ENCODE measurements at places on chromosomes 6 and 20. TPM values are rescaled to one million over a fixed set of nuclear protein-coding genes. Genes with fewer than 3 reads are reported as not detected.

- DNase-seq: no peak
Measured at GRCh38 chr6:158175111-158175510, 7.0 kb downstream of the GTF2H5 start.

- no peak for DNase-seq
Measured at GRCh38 chr20:56630506-56631317, 1.6 kb downstream of the TFAP2C start.

- DNase-seq: no peak
Measured at GRCh38 chr6:5670811-5671561, 335.7 kb downstream of the NRN1 start.

DNA sequence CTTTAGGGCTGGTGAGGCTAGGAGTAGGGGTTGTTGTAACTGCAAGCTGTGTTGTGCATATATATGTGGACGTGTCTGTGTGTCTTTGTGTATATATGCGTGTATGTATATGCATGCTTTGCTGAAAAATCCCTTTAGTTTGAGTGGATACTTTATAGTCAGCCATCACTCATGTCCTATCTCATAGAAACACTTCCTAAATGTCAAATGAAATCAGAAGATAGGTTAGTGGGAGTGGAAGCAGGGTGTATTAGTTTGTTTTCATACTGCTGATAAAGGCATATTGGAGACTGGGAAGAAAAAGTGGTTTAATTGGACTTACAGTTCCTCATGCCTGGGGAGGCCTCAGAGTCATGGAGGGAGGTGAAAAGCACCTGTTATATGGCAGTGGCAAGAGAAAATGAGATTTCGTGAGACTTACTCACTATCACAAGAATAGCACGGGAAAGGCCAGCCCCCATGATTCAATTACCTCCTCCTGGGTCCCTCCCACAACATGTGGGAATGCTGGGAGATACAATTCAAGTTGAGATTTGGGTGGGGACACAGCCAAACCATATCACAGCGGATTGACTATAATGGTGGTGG is 131.1 kb downstream of the JARID2 start:
- DNase-seq: no peak

DNA sequence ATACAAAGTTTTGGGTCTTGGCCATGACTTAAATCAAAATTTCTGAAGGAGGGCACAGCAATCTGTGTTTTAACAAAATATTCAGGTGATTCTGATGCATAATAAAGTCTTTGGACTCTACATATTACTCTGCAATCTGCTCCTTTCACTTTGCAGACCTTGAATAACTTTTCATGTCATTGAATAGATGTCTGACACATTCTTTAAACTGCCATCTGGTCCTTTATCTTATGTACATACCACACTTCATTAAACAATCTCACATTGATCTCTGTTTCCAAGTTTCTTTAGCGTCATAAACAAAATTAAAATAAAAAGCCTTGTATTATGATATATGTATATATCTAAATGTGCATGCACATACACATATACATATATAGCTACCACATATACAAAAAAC is 831.2 kb downstream of the MAFB start:
- DNase-seq: no peak

GRCh38 chr20:24574307-24574706 is 104.9 kb downstream of the SYNDIG1 start:
- no peak for DNase-seq

DNA sequence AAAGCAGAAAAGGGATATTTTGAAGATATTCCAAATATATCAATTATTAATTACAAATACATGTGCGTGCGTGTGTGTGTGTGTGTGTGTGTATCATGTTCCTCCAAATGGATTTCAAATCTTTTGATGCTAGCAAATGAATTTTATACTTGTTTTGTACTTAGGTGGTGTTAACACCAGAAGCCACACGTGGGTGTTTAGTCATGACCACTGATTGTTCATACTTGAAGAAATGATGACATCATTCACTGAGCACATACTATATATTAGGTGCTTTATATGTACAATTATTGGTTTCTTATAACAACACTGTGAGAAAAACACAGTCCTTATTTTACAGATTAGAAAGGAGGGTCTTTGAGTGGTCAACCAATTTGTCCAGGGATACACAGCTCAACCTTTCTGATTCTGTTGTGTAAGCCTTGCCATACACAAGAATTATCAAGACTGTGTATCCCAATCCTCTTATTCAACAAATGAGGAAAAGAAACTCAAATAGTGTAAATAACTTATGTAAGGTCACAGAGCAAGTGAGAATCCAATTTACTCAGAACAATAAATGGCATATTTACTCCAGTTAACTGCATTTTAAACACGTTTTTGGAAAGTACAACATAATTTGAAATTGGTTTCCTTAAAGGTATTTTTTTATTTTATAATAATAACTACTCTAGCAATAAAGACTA is 88.5 kb downstream of the BCAS1 start:
- no peak for DNase-seq

DNA sequence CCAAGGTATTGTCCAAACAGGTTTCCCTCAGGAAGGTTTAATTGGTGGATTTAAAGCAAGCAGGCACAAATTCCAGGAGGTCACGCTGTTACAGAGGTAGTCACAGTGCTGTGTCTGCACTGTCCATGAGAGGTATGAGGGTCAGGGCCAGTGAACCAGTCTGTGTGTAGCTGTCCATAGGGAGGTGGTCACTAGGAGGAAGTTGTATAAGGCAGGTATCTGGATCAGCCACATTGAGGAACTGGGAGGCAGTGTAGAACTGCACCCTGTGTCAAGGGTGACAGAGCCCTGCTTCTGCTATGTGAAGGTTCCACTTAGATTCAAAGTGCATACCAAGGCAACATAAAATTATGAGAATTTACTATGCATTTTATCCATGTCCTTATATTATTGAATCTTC is 73.3 kb downstream of the MAP3K4 start:
- DNase-seq: no peak

DNA sequence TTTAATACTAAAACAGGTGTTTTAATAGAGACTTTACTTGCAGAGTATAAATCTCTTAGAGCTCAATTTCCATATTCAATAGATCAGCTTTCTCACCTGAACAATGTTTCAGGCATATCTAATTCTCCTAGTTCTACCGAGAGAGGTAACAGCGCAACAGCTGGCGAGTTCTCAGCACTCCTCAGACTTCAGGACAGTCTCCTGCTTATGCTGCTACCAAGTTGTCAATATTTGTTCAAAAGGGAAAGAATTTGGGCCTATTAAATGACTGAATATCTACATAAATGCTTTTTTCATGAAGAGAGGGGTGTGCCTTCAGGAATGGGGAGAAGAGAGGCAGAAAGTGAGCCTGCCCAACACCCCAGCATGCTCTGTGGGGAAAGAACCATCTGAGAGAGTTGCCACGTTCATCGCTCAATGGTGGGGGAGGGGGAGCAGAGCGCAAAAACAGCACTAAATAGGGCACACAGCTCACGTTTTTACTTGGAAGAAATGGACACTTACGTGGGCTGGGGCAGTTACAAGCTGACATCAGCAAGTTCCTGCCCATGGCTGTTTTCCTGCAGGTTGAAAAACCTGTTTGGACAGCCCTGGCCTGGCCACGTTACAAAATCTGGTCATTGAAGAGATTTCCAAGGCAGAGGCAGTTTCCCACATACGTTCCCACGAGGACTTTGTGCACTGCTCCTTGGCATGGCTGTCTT is 38.0 kb downstream of the EZR start:
- no peak for DNase-seq

DNA sequence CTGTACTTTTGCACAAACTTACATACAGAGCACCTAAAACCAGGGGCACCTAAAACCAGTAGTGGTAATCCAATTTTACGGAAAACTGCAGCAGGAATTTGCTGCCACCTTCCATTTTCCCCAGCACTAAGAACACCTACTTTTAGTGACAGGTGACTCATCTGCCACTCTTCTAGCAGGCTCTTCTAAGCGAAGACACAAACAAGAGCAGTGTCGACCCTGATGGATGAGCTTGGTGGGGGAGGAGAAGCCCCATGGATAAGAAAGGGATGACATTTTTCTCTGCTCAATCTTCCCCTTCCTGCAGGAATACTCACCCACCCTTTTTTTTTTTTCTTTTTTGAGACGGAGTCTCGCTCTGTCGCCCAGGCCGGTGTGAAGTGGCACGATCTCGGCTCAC is 116.9 kb downstream of the GMPR start:
- no peak for DNase-seq

GRCh38 chr20:57654363-57654997 is 34.3 kb upstream of the ZBP1 start:
- peak; percentile 22 for DNase-seq

DNA sequence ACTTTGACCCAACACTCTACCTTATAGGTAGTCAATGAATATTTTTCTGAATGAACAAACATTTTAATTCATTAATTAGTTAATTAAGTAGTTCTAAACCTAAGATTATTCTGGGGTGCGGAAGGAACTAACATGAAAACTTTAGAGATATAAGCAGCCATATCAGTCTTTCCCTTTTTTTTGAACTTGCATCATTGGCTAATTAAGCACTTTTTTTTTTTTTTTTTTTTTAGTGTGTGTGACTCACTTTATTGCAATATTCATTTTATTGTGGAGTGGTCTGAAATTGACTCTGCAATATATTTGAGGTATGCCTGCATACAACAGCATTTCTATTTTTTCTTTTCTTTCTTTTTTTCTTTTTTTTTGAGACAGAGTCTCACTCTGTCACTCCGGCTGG is 21.8 kb upstream of the AMD1 start:
- no peak for DNase-seq

DNA sequence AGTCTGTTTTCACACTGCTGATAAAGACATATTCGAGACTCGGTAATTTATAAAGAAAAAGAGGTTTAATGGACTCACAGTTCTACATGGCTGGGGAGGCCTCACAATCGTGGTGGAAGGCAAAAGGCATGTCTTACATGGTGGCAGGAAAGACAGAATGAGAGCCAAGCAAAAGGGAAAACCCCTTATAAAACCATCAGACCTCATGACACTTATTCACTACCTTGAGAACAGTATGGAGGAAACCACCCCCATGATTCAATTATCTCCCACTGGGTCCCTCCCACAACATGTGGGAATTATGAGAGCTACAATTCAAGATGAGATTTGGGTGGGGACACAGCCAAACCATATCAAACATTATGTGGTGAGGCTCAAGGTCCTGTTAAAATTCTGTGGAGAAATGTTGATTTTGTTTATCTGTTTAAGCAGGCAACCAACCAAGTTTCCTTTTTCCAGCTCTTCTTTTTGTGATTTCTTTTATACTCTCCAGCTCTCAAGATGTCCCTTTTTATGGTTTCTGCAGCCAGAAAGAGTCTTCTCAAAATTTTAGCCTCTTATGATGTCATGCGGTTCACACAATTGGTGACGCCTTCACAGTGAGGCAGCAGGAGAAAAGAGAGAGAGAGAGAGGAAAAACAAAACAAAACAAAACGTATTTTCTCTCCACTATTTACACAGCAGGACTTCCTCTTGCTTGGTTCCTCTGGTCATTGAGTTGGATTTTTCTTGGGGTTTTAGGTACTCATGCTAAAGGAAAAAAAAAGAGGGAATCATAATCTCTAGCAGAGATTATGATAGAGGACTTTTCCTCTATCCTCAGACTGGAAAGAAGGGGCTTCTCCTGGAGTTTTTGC is 18.0 kb downstream of the AIG1 start:
- DNase-seq: no peak

DNA sequence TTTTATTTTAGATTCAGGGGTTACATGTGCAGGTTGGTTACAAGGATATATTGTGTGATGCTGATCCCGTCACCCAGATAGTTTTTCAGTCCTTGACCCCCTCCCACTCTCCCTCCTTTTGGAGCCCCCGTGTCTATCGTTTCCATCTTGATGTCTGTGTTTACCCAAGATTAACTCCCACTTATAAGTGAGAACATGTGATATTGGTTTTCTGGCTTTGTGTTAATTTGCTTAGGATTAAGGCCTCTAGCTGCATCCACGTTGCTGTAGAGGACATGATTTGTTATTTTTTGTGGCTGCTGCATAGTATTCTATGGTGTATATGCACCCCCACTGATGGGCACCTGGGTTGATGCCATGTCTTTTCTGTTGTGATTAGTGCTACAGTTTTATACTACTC is 178.6 kb downstream of the PLCB1 start:
- no peak for DNase-seq

- no peak for DNase-seq
Measured at GRCh38 chr20:38935967-38936407, 9.8 kb downstream of the FAM83D start.

- DNase-seq: no peak
Measured at GRCh38 chr20:33433465-33434234, 9.9 kb downstream of the SNTA1 start.

DNA sequence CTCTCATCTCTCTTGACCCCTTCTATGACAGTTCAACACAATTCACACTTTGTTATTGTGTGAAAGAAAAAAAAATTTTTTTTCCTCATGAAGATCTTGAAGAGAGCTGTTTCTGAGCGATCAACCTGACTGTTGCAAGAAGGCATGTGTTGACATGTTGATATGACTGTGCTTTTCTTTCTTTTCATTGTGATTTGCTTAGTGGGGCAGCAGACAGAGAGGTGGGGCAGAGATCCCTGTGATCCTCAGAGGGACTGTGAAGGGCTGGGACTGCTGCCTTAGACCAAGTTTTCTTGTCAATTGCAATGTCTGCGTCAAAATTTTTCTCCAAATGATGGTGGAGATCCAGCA is 70.8 kb upstream of the IYD start:
- DNase-seq: no peak

DNA sequence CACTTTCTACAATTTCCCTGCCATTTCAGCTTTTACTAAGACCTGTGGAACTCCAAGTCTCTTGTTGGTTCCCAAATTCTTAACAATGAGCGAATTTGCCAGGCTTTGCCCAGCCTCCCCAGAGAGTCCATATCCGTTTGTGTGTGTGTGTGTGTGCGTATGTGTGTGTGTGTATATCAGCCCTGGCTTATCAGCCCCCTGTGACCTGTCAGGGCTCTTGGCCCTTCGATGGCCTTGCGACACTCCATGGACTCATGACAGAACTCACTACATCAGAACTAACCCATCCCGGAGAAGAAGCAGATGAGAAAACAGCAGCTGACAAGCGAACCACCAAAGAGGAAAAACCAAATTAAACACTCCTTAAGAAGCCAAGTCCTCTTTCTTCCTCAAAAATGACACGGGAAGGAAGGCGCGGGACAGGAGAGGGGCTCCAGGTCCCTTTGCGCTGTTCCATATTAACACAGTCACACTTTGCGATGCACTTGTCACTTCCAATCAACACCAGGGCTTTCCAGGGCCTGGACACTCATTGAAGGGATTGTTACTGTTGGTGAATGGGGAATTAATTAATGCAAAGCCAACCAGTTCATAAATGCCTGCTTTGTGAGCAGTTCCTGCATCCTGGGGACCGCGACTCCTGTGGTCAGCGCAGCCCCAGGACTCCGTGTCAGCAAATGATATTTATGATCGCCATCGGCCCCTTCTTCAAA is 524.0 kb downstream of the CD83 start:
- DNase-seq: no peak

- no peak for DNase-seq
Measured at GRCh38 chr6:109305028-109305427, 77.2 kb downstream of the CD164 start.

The ULBP2 gene
- 19.0 TPM for total RNA-seq

The ECT2L gene
- total RNA-seq: 0.12 TPM

The BICRAL gene
- 6.2 TPM for total RNA-seq

The BPI gene
- not detected for total RNA-seq

The CMTR1 gene
- 30.3 TPM for total RNA-seq

The HSF2 gene
- total RNA-seq: 10.3 TPM

The SLA2 gene
- not detected for total RNA-seq

The SIM1 gene
- total RNA-seq: not detected
